Stimulated activated CD4-positive, alpha-beta T cell treated with anti-CD3 and anti-CD28 coated beads, TNF-alpha, amount 100 ng/mL, for 24 hours (primary cell): ENCODE measurements at places on chromosomes 3 and 15.

GRCh38 chr3:149378478-149379309 is 1.2 kb upstream of the TM4SF1 start:
- no peak for DNase-seq

GRCh38 chr3:173930251-173930650 is 532.7 kb downstream of the NLGN1 start:
- DNase-seq, result no peak

- DNase-seq, result no peak
These were observed 7.0 kb upstream of the BMF start for GRCh38 chr15:40115670-40116093.

- DNase-seq, result no peak
These were observed 19.6 kb downstream of the EIF1B start for GRCh38 chr3:40329071-40329470.

DNA sequence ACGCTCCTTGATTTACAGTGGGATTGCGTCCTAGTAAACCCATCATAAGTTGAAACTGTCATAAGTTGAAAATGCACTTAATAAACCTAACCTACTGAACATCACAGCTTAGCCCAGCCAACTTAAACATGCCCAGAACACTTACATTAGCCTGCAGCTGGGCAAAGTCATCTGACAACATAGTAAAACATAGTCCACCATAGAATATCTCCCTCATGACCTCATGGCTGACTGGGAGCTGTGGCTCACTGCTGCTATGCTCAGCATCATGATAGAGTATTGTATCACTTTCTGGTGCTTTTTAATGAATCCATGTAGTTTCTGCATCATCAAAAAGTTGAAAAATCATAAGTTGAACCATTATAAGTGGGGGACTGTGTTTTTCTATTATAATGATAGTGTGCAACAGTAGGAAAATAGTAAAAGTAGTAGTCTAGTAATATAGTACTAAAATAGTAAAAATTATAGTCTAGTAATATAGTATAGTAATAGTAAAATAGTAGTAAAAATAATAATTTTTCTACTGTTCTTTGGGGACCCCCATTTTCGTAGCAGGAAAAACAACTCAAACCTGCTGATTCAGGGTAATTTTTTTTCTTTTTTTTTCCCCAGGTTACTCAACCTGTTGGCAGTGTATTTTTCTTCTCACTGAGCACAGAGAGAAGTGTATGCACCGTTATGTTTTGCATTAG is 233.5 kb downstream of the MYRIP start:
- no peak for DNase-seq

DNA sequence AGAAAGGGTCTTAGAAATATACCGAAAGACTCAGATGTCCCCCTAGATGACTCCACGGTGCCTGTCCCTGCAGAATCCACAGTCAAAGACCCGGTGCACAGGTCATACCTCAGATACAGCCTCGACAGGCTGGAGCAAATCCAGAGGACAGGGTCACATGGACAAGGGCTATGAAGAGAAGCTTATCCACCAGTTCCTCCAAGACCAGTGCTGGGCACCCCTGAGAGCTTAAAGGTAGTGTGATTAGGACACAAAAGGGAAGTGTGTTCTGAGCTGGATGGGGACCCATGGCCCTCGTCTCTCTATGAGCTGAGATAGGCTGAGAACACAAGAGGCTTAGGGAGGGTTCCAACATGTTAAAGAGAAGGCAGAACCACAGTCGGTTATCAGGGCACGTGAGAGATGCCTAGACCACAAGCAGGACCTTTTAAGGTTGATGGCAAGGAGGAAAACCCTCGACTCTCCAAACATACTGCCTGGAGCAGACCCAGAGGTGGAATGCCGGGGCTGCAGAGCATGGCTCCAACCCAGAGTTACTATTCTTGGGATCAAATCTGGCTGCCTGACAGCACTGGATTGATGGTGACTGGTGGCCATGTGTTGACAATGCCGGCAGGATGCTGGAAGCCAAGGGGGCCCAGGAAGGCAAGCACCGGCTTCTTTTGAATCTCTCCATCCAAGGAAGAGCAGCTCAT is 46.9 kb downstream of the ADCY5 start:
- DNase-seq, result no peak

DNA sequence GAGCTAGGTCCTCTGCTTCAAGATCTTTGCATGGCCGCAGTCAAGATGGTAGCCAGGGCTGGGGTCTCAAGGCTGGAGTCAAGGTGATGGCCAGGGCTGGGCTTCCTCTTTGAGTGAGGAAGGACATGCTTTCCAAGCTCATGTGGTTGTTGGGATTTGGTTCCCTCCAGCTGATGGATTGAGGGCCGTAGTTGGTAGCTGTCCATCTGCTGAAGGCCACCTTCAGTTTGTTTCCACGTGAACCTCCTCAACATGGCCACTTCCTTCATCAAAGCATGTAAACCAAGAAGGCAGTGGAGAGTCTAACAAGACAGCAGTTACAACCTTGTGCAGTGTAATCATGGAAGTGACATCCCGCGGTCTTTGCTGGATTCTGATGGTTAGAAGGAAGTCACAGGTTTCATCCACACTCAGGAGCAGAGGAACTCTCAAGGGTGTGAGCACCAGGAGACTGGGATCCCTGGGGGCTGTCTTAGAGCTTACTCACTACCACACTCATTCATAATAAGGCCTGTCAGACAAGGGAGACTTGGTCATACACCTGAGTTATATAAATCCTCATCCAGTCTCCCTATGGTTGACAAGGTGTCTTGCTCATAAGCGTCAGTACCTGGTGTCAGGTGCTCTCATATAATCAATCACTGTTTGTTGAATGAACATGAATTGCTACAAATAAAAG is 42.1 kb downstream of the ABHD5 start:
- no peak for DNase-seq

DNA sequence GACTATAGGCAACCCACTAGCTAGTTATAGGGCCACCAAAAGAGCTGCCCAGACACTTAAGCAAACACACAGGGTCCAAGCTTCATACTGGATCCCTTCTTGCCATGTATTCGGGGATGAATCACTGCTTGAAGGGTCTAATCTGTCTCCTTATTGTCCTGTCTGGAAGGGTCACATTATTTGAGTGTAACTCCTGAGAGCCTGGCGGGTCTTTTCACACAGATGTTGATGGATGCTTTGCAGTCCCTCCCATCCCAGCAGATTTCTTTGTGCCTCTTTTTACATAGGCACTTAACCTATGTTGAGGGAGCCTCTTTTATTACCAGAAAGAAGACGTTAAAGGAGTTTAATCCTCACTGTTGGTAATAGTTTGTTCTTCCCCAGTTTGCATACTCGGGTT is 56.6 kb downstream of the BBX start:
- no peak for DNase-seq

- no peak for DNase-seq
These were observed 8.7 kb downstream of the SECISBP2L start for GRCh38 chr15:49037546-49037940.

GRCh38 chr3:129312021-129312639 is 33.5 kb downstream of the HMCES start:
- DNase-seq, result no peak

GRCh38 chr15:71186267-71186666 is 71.0 kb downstream of the THSD4 start:
- no peak for DNase-seq

GRCh38 chr3:71490692-71491091 is 92.8 kb downstream of the FOXP1 start:
- DNase-seq, result no peak

GRCh38 chr15:89778861-89779260 is 2.7 kb downstream of the MESP2 start:
- no peak for DNase-seq

DNA sequence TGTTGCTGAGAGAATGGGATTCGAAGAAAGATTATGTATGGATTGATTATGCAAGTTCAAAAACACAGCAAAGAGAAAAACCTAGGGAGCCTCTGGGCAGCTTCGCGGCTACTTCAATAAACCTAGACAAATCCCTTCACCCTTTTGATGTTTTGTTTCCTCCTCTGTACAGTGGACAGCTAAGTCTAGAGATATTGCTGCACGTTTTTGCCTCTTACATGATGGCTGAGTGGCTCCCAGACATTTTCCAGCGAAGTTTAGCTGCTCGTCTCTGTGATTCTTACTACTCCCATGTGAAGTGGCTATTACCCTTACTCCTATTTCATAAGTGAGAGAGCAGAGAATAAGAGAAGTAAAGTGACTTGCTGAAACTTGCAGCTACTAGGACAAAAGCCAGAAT is 695.0 kb upstream of the GRM7 start:
- DNase-seq, result no peak

GRCh38 chr3:166114448-166114847 is 277.2 kb upstream of the BCHE start:
- no peak for DNase-seq

DNA sequence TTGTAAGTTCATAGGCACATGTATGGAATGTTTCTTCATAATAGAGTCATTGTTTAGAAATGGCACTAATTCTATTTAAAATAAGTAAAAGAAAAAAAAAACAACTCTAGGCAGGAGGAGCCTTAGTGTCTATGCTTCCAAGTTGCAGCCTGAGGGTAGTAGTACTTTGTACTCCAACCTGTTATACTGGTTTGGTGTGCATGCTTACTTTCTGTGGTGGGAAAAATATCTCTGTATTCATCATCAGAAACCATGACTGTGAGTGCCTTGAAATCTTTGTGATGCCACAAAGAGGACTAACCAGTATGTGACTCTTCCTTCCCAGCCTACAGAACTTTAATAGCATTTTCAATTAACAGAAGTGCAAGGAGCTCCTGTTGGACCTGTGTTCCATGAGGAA is 4.4 kb downstream of the NAALADL2 start:
- no peak for DNase-seq

DNA sequence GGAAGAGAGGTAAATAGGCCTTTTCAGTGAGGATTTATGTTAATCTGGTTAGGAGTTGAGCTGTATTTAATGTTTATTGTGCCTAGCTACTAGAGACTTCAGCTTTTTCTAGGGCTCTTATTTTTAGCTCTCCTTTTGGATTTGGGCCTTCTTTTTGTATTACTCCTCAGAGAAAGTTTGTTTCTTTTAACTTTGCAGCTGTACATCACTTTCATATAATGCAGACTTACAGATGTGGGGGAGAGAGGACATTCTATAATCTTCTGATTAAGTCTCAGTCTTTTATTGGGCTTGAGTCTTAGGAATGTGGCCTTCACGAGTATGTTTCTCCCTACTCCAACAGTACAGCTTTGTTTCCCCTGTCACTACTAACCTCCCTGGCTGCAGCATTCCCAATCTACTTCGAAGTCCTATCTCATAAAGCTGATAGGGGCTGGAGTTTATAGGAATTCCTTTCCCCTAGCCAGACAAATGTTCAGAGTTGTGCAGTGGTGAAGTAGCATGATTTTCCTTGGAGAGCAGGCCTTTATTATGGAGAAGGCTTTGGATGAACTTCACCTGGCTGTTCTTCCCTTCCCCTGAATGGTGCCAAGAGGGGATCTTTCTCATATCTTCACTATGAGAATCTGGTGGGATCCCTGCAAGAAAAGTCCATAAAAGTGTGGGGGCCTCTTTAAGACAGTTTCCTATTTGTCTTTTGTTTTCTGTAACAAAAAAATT is 82.2 kb upstream of the CBLB start:
- DNase-seq, result no peak

DNA sequence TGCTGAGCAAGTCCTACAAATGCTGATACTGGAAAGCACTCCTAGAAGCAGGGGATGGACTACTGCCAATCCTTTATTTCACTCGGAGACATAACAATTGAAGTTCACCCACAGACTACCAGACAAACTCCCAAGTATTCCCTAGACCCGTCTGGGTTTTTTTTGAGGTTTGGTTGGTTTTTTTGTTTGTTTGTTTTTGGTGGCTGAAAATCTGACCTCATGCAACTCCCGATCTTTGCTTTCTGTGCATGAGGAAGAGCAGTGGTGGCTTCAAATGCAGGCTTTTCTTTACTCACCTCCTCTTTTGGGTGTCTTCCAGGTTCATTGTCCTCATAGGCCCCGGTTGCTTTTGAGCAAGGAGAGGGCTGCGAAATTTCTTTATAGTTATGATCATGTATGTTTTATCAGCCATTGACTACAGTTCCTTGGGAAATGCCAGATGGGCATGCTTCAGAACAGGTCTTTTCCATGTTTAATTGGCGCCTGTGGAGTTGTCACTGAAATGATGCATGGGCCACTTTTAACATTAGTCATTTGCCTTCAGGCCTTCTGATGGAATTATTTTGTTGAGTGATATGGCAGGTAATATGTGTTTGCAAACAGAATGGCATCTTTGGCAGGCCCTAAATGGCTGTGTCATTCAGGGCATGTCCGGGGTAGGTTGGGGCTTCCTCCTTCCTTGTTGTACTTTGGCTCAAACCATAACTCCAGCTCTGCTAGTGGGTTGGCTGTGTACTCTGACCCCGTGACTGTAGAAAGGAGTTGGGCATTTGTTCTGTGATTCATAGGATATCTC is 81.3 kb upstream of the ZBED2 start:
- no peak for DNase-seq

DNA sequence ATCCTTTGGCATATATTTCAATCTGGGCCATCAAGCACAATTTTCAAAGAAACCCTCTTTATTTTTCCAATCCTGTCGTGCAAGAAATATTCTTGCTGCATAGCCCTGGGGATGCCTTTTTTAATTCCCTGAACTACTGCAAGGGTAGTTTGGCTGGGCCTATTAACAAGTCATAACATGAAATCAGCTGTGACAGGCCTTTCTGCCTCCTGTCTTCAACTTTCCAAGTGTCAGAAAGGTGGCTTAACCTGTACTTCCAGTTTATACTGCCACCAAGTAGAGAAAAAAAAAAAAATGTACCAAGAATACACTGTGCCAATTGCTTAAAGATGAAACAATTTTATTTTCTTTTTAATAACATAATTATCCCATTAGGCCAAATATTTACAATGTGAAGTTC is 32.4 kb upstream of the SPPL2A start:
- no peak for DNase-seq

GRCh38 chr3:188798556-188799145 is 373.1 kb upstream of the TPRG1 start:
- no peak for DNase-seq

- DNase-seq, result no peak
These were observed 57.1 kb downstream of the FEM1B start for GRCh38 chr15:68334661-68335124.

DNA sequence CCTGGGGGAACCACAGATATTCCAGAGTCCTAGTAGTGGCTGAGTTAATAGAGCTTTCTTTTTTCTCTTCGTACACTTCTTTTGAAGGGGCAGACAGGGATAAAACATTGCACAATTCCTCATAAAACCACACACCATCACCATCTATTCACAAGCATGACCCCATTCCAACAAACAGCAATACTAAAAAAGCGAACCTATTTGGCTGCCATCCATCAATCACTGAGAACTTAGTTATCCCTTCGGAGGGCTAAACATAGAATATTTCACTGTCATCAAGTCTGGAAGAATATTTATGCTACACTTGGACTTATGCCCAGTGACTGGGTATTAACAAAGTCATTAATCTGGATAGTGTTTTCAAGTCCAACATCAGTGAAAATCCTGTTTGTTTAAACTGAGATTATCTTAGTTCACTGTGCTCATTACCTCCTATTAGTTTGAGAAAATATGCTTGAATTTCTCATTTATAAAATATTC is 80.3 kb upstream of the PRTG start:
- no peak for DNase-seq

- no peak for DNase-seq
These were observed 92.2 kb upstream of the RAP2B start for GRCh38 chr3:153069598-153070510.
